ENCODE measurements at places on chromosomes 2 and 18.

- DNase-seq, result no peak
These were observed 327.2 kb downstream of the SATB2 start for GRCh38 chr2:199130501-199130900.

GRCh38 chr2:63642946-63643345 lies 54.2 kb downstream of the MDH1 start:
- DNase-seq, result no peak

GRCh38 chr2:208300847-208301618 lies 35.0 kb downstream of the PIKFYVE start:
- no peak for DNase-seq

DNA sequence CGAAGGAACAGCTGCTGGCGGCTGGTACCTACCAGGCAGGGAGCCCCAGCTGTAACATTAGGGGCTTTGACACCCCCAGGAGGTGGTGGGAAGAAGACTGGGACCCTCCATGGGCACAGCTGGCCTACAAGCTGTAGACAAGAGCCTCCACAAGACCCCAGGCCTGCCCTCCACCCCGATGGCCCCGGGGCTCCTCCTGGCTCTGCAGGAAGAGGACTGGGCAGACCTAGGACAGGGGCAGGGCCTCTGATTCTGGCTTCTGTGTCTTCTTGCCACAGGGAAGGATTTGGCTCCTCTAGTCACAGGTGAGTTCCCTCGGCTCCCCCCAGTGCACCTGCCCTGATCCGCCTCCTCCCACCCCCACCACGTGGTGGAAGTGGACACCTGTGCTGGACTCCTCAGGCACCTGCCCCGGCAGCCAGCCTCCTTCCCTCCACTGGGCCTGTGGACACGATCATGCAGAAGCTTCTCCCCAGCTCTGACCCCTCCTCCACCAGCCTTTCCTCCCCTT lies 53.4 kb upstream of the ODC1 start:
- no peak for DNase-seq

DNA sequence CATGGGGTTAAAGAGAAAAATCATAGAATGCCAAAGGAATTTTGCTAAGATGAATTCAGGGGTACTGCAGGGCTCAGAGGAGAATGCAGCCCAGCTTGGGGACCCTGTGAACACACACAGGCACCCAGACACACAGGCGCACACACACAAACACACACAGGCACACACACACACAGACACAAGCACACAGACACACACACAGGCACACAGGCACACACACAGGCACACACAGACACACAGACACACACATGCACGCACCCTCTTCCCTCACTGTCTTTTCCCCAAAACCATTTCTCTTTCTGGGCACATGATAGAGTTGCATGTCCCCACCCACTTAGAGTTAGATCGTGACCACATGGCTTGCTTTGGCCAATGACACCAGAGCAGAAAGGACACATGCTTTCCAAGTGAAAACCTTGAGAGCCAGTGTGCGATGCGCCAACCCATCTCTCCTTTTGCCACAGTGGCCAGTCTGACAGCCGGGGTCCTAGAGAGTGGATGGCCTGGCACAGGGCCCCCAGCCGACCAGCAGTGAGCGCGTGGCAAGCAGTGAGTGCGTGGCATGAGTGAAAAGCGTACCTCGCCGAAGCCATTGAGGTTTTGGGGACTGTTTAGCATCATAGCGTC lies 163.3 kb downstream of the KLHL29 start:
- DNase-seq, result no peak

GRCh38 chr18:77990901-77991300 lies 741.3 kb downstream of the GALR1 start:
- no peak for DNase-seq

DNA sequence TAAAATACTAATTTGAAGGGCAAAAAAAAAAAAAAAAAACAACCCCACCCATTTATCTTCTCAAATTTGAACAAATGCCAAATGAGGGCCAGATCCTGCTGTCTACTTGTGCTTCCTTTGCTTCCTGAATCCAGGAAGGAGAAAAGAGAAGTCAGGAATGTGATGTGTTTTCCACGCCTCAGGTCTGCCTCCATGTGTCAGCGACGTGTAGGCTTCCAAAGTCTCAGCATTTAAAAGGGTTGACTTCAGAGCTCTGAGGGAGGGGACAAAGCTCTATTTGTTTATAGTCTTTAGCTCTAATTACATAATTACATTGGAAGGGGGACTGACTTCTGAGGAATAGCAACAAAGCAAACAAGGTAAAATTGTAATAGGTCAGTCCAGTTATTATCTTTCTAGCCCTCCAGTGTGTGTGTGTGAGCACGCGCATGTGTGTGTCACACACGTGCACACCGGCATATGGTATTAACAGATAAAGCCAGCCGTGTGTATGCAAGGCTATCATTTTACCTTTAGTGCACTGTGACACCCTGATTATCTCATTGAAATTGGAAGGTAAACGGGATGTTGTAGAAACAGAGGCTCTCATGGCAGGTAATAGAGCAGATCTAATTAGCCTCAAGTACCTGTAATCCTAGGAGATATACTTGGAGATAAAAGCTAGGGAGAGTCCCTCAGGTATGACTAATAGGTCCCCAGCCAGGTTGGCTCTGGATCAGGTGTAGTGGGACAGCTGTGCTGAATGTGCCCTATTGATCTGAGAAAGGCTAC lies 911.4 kb upstream of the ZEB2 start:
- DNase-seq, result peak; percentile 87

DNA sequence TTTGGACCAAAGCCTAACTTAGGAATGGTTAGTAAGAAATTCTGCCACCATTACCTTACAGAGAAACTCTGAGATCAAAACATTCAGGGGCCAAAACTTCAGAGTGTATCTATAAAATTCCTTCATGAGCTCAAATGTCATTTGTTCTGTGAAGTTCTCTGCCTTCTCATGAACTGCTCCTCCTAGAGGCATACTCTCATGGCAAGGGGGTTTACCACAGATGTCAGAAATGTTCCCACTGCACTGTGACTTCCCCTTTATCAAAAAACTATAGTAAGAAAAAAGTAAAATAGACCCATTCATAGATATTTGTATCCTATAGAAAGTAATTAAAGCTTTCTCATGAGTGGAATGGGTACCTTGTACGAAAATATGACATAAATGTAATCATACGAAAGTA lies 68.5 kb downstream of the USP40 start:
- DNase-seq, result no peak

GRCh38 chr2:15986068-15986560 lies 45.8 kb downstream of the MYCN start:
- DNase-seq, result no peak

DNA sequence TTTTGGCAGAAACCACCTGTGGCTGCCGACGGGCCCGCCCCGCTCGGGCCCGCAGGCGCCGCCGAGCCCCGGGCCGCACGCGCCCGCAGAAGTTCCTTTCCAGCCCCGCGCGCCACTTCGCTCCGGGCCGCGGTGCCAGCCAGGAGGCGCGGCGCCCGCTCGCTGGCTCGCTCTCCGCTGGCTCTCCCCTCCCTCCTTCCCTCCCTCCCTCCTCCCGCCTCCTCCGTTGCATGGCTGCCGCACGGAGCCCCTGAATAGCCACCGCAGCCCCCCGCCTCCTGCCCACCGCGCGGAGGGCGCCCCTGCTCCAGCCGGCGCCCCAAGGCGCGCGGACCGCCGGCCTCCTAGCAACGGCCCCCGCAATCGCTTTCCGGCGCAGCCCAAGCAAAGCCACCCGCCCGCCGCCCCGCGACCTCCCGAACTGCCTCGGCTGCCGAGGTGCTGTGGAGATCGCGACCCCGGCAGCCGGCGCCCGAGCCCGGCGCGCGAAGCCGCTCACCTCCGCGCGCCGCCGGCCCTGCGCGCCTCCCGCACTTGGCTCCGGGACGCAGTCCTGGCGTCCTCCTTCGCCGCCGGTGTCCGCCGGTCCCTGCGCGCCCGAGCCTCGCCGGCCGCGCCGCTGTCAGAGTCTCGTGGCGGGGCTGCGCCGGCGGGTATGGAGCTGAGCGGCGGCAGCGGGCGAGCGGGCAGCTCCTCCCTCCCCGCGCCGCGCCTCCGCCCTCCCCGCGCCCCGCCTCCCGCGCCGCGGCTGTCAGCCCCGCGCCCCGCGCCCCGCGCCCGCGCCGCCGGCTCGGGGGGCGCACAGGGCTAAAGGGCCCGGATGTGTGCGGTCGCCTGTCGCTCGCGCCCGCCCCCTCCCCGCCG lies at the start of gene ZBTB7C:
Gene ZBTB7C (minus strand): TSS at position 657 of the 864 bp plus-strand sequence.
- peak; percentile 63 for DNase-seq

DNA sequence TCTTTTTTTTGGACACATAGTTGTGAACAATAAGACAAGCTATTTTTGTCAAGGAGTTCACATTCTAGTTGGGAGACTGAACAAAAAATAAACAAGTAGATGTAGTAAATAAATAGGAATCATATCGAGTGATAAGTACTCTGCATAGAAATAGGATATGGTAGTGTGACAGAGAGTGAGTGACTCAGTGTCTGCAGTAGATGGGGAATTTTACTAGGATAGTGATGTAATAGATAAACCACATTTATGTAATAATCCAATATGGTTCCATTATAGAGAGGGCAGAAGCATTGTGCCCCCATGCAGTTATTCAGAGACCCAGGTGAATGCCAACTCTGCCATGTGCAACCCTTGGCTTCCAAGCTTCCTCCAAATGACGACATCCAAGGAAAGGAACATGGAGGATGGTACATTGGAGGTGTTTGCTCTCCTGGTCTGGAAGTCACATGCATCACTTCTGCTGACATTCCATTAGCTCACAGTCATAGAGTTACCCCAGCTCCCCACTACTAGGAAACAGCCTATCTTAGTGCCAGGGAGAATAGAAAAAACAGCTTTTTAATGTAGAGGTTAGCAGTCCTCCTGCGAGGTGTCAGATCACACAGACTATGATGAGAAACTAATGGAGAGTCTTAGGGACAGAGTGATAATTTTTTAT lies 595.4 kb downstream of the NYAP2 start:
- no peak for DNase-seq

- DNase-seq, result no peak
These were observed 70.5 kb downstream of the FAM168B start for GRCh38 chr2:131022731-131023130.

GRCh38 chr2:28909655-28910353 lies 15.3 kb downstream of the WDR43 start:
- no peak for DNase-seq

- no peak for DNase-seq
These were observed 4.6 kb upstream of the UGT1A5 start for GRCh38 chr2:233707940-233708644.

- DNase-seq, result no peak
These were observed 50.9 kb downstream of the ADNP2 start for GRCh38 chr18:80159713-80160636.

- peak; percentile 68 for DNase-seq
These were observed 15.8 kb upstream of the RTTN start for GRCh38 chr18:70221156-70221914.

DNA sequence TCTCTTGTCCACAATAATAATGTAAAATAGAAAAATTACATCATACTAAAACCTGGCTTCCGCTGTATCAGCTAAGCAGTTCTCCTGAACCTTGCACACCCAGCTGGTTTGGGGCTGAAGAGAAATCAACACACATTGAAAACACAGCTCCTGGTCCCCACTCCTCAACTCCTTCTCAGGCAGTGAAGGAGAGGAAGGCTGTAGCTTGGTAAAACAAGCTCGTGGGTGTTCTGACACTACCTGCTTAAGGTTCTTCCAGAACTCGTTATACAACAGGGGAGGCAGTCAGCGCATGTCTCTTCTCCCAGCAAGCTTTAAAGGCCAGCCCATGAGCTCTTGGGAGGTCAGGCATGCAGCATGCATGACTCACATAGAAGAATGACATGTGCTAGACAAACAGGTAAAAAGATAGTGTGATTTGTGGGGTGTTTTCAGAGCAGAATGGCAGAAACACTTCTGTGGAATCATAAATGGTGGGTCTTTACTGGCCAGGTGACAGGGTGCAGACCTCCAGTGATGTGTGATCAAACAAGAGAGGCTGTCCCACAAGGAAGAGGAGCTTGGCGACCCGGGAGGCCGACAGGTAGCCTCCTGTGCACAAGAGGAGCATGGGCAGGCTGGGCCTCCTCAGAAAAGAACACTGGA lies 69.1 kb downstream of the UXS1 start:
- DNase-seq, result no peak

- DNase-seq, result no peak
These were observed 501 bp downstream of the TNS1 start for GRCh38 chr2:218002143-218002844.

DNA sequence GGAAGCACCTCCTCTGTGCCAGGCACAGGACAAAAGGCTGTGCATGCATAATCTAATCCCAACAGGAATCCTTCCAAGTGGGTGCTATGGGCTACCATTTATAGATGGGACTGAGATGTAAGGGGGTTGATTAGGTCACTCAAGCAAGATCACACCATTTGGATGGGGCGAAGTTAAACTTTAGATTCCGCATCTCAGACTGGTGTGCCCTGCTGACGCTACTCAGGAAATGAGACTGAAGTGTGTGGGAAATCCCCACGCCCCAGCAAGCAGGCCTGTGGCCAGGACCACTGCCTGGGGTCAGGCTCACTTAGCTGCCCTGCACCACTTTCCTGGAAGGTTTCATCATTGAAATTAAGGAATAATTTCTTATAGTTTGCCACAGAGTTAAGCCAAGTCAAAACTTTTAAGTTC lies 70.5 kb upstream of the PPP1CB start:
- no peak for DNase-seq

GRCh38 chr2:866009-866680 lies 84.5 kb upstream of the SNTG2 start:
- no peak for DNase-seq

DNA sequence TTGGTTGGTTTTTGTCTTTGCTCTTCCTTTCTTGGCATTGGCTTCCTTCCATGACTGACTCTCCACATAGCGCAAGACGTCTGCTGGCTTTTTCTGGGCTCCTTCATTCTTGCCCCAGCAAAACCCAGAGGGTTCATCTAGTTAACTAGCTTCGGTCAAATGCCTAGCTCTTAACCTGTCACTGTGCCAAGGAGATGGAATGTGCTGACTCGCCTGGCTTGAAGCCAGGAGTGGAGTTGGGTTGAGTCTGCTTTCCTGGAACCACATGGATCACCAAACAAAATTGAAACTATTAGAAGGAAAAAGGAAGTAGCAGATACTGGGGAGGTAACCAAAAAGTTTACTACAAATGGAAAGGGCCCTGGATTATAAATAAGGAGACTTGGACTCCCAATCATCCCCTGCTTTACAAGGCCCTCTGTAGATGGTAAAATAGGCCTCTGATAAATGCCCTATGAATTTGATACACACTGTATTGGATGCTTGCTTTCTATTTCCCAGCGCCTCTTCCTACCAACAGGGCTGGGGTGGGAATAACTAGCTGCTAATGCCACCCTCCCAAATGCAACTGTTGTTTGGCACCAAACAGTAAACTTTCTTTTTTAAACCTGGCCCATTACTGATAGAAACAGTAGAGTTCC lies 11.3 kb downstream of the MALT1 start:
- no peak for DNase-seq

GRCh38 chr2:190255676-190256075 lies 64.0 kb downstream of the HIBCH start:
- no peak for DNase-seq

DNA sequence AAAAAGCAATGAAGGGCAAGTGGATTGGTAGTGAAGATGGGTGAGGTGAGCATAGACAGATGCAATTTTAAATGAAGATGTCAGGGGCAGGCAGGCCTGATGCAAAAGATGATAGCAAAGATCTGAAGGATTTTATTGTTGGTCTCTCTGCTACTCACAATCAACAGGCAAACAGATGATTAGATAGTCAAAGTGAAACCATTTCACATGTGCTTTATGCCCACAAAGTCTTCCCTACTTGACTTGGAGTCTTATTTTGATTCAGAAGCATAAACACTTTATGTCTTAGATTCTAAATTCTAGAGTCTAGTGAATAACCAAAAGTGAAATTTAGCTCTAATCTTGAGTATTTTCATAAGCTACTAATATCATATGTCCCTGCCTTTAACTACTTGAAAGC lies 153.8 kb upstream of the HNRNPA3 start:
- no peak for DNase-seq

GRCh38 chr2:190682168-190682567 lies 33.3 kb downstream of the NAB1 start:
- no peak for DNase-seq
